ENCODE measurements at places on chromosomes 6 and 20.

DNA sequence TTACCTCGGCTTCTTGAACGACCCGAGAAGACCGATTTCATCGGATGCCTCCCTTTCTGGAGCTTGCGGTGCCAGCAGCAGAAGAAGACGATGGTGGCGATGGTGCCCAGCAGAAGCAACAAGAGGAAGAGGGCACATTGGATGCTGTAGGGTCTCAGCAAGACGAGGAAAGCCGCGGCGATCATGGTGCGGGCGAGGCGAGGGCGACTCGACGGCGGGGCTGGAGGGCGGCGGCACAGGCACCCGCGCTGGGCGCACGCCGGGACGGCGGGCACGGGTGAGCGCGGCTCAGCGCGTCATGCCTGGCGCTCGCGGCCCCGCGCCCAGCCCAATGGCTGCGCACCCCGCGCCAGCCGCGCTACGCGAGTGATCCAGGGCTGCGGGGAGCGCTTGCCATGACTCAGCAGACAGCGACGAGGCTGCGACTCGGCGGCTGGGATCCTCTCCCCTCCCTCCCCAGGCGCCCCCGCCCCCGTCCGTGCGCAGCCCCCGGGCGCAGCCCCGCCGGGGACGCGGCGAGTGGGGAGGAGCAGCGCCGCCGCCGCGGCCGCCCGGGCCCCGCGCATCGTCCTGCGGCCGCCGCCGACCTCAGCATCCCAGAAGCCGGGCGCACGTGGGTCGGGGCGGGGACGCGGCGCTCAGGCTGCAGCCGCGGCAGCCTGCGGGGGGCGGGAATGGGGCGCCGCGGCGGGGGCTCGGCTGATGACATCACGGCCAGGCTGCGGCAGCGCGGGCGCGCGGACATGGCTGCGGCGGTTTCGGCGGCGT, at the start of gene BEND6:
TSS of gene BEND6 (plus strand) at position 705 of the 768 bp plus-strand sequence. CDS start 26,704 bp downstream, outside the sequence.
- no peak for DNase-seq

DNA sequence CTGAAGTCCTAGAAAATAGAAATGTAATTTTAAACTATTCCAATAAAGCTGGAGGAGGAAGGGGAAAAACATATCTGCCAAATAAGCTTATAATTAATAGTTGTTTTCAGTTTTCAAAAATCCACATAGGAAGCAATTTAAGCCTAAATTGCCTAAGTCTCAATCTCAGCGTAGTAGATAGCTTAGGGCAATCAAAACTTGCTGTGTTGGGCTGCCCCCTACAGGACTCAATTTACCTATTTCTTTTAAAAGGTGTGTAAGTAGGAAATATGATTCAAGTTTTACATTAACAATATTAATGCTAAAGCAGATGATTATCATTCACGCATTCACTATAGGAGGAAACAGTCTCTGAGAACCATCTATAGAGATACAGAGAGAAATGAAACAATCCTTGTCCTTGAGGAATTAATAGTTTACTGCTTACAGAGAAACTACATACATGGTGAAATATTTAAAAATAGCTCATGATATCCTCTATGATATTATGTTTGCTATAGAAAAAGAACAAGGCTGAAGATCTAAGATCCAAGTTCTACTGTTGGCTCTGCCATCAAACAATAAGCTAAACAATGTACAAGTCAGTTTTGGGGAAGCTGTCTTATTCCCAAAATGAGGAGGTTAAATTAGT, 102.1 kb downstream of the ATG5 start:
- DNase-seq: peak; percentile 56

DNA sequence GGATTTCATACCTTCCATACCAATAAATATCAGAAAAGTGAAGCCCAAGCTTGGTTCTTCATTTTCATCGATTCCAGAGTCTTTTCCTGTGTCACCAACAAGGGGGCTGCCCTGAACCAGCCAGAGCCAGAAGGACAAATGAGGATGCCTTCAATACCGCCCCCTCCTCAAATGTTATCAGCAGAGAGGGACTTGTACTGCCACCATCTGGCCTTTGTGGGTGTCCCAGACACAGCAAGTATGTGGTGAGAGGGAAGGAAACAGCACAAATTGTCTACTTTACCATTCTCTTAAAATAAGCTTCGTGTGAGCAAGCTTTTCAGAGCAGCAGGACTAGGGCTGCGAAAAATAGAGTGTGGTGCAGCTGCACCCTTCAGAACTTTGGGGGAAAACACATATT, 165.3 kb downstream of the SOBP start:
- DNase-seq: no peak

DNA sequence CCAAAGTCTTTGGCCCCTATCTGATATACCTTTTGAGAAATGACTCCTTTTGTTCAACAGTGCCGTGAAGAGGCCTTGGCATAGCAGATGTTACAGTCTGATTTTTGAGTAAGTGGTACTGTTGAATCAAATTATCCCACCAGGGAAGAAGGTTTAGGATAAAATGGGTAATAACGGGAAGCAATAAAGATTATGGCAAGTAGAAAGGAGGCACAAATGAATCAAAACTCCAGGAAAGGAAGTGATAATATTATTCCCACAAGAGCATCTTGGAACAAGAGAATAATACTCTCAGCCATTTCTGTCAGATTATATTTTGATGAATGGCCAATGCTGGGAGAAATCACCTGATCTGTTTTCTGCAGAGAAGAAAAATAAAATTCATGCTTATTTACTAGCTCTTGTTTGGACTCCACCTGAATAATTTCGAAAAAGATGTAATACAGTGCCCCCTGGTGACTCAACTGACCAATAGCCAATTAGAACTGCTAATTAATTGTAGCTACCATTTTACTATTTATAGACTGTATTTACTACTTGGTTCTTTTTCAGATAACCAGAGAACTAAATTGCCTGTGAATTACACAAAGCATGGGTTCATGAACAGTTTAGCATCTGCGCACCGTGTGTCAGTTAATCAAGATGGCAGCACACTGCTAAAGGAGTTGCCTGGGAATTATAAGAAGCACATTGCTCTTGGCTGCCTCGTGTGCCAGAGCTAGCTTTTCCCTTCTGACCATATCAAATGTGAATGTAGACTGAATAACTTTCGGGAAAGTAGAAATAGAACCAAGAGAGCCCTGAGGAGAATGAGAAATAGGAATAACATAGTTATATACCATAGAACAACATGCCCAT, 78.5 kb upstream of the TRDN start:
- DNase-seq: no peak

- no peak for DNase-seq
Measured at GRCh38 chr6:63097222-63097621, 114.0 kb upstream of the FKBP1C start.

DNA sequence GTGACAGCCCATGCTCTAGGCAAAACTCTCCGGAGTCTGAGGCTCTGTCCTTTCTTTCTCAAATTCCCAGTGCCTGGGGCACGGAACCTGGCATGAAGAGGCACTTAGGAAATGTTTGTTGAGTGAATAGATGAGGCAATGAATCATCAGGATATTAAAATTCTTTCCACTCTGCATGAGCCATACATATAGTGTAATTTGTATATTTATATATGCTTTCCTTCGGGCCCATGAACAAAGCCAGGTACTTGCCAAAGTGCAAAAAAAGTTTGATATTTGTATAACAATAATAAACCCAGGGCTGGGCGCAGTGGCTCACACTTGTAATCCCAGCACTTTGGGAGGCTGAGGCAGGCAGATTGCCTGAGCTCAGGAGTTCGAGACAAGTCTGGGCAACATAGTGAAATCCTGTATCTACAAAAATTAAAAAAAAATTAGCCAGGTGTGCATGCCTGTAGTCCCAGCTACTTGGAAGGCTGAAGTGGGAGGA, 212.3 kb upstream of the ZNF217 start:
- DNase-seq: no peak

DNA sequence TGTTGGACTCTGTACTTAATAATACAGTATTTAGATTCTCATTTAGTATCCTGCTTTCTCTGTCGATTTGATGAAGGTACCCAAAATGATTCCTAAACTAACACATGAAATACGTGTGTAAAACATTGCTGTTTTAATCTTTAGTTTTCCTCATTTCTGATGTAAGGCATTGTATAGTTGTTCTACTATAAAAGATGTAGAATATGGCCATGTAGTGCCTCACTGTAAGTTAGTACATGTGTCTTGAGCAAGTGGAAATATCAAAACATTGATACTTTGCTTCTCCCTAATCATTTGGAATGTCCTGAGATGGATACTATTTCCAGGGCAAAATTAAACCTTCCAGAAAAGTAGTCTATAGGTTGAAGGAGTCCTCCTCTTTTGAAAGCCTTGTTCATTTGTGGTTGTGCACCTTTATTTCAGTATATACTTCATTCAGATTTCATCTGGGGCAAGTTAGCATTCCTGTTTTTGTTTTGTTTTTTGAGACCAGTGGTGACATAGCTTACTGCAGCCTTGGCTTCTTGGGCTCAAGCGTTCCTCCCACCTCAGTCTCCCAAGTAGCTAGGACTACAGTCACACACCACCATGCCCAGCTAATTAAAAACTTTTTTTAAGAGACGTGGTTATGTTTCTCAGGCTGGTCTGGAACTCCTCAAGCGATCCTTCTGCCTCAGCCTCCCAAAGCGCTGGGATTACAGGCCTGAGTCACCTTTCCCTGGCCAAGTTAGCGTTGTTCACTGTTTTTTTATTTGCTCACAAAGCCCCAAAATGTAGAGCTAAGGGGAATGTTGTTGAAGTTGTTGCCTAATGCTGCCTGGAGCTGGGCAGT, 11.6 kb downstream of the SRSF3 start:
- DNase-seq: no peak

DNA sequence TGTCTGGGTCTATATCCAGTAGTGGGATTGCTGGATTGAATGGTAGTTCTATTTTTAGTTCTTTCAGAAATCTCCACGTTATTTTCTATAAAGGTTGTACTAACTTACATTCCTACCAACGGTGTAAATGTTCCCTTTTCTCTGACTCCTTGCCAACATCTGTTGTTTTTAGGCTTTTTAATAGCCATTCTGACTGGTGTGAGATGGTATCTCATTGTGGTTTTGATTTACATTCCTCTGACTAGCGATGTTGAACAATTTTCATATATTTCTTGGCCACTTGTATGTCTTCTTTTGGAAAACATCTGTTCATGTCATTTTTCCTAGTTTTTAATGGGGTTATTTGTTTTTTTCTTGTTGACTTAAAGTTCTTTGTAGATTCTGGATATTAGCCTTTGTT, 99.3 kb downstream of the BMP2 start:
- DNase-seq: no peak

GRCh38 chr20:50992336-50992732, 30.6 kb downstream of the KCNG1 start:
- no peak for DNase-seq

DNA sequence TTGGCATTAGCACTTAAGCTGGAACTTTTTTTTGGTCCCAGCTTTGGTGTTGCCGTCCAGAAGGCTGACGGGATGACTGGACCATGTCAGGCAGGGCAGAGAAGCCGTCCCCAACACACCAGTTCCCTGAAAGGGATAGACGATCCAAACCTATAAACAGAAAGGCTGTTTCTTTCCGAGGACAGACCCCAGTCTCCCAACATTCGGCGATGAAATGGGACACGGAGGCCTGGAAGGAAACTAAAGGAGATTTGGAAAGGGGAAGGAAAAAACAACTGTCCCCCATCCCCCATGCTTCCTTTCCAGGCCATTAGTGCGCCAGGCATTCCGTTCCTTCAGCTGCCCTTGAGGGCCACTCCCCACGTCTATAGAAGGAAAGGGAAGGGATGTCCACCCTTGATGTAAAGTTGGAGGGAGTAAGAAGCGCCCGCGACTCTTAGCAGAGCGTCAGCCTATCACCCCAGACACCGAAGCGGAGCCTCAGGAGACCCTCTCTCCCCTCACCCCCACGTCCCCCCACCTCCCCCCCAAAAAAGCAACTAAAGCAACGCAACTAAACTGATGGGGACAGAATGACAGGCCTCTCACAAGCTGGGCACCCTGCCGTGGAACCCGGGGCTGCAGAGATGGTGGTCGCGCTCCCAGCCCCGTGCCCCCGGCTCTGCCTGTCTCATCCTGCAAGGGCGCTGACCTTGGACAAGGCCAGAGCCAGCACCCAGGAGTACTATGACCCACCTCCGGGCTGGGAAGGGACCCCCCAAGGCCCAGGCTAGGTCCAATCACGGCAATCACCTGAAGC, 638 bp downstream of the BLCAP start:
- DNase-seq: no peak

GRCh38 chr6:21469213-21469612, 124.3 kb upstream of the SOX4 start:
- no peak for DNase-seq

DNA sequence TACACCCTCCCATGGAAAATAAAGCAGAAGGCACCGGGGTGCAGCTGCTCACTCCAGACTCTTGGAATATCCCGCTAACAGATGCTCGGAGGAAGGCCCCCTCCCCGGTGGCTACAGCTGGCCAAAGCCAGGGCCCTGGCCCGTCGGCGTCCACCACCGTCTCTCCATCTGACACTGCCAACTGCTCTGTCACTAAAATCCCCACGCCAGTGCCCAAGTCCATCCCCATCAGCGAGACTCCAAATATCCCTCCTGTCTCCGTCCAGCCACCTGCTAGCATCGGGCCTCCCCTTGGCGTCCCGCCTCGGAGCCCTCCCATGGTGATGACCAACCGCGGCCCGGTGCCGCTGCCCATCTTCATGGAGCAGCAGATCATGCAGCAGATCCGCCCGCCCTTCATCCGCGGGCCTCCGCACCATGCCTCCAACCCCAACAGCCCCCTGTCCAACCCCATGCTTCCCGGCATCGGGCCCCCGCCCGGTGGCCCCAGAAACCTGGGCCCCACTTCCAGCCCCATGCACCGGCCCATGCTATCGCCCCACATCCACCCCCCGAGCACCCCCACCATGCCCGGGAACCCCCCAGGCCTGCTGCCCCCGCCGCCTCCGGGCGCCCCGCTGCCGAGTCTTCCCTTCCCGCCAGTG, 143.9 kb downstream of the SOBP start:
- DNase-seq: no peak

GRCh38 chr20:50532221-50532620, 22.0 kb downstream of the PTPN1 start:
- DNase-seq: no peak

GRCh38 chr6:20791944-20792343, 257.7 kb downstream of the CDKAL1 start:
- DNase-seq: no peak

DNA sequence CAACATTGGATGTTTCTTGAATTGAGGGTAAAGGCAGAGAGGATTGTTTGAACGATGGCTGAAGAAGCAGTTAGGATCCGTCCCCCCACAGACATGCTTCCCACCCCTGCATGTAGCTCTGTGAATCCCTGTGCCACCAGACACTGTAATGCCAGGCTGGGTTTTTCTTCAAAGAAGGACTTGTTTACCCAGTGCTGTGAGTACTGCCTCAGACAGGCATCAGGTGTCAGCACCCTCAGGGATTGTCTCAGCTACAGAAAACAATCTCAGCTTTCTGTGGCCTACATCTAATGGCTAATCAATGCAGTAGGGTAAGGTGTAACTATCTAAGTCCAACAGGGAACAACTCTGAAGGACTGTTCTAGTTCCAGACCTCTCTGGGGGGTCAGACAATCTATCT, 853.0 kb upstream of the EPHA7 start:
- DNase-seq: no peak
